ENCODE measurements at places on chromosomes 5 and 9.

GRCh38 chr5:18765304-18765703, 1131.0 kb downstream of the TAF11L14 start:
- DNase-seq: no peak

- no peak for DNase-seq
Observed at GRCh38 chr5:126120939-126121338, 302.3 kb upstream of the GRAMD2B start.

DNA sequence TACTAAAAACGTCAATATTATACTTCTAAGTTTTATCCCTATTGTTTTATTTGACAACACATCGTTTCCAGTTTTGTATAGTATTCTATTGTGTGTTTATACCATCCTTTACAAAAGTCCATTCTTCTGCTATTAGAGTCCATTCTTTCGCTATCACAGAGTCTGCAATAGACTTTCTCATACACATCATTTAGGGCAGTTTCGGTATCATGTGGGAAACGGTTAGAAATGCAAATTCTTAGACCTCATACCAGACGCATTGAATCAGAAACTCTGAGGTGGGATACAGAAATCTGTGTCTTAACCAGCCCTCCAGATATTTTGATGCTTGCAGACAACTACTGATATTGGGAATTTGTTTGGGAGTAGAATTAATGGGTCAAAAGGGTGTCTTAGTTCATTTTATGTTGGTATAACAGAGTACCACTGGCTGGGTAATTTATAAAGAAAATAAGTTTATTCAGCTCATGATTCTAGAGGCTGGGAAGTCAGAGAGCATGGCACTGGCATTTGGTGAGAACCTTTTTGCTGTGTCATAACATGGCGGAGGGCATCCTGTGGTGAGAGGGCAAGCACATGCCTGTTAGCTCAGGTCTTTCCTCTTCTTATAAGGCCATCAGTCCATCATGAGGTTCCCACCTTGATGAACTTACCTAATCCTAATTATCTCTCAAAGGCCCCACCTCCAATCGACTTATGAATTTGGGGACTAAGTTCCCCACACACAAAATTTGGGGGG, 21.1 kb downstream of the CARTPT start:
- no peak for DNase-seq

- no peak for DNase-seq
Observed at GRCh38 chr5:66743344-66743743, 147.2 kb downstream of the MAST4 start.

GRCh38 chr5:40781843-40782409, 16.2 kb downstream of the PRKAA1 start:
- no peak for DNase-seq

- DNase-seq: no peak
Observed at GRCh38 chr5:119470105-119470763, 17.9 kb downstream of the HSD17B4 start.

All from KG1 (cell line).